ENCODE measurements at places on chromosomes 7 and 10.

DNA sequence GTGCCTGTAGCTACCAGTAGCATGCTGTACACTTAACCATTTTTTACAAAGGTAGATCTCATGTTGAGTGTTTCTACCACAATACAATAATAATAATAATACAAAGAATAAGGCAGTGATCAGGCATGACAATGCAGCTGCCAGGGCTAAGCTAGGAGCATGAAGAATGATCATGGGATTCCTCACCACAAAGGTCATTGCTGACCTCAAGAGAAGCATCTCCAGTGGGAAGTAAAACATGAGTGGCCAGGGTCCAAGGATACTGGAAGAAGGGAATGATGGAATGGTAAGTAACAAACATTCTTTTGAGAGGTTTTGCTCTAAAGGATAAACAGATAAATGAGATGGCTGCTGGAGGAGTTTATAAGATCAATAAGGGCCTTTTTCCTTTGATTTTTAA lies 591.1 kb downstream of the TNS3 start:
- no peak for DNase-seq

GRCh38 chr10:33143160-33143728 lies 185.2 kb upstream of the ITGB1 start:
- DNase-seq: peak; percentile 74

DNA sequence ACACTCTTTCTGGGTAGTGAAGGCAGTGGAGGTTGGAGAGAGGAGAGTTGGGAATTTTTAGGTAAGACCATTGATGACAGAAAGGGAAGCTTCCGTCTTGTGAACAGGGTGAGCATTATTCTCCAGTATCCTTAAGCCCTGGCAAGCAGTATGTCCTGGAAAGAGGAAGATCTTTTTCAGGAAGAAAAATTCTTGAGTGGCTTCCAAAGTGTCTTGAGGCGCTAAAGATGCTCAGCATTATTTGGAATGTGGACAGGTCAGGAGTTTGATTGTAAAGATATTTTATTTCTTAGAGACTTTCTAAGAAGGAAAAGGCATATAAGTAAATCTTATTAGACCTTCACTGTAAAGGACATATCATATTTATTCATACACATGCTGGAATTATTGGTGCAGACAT lies 54.3 kb downstream of the ABCC2 start:
- no peak for DNase-seq

DNA sequence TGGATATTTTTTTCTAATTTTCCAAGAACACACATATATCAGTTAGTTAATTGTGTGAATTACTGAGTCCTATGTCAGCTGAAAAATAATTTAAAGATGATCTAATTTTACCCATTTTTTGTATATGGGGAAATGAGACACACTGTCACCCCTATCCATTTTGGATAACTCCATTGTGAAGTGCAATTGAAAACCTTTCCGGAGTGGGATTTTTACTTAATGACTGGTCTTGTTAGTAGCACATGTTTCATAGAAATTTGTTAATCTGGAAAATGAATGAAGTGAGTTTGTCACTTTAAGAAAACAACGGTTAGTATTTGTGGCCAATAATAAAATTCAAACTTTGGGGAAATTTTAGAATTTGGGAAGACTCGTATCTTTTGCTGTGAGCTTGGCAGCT lies 2.0 kb downstream of the GARS1 start:
- DNase-seq: no peak

DNA sequence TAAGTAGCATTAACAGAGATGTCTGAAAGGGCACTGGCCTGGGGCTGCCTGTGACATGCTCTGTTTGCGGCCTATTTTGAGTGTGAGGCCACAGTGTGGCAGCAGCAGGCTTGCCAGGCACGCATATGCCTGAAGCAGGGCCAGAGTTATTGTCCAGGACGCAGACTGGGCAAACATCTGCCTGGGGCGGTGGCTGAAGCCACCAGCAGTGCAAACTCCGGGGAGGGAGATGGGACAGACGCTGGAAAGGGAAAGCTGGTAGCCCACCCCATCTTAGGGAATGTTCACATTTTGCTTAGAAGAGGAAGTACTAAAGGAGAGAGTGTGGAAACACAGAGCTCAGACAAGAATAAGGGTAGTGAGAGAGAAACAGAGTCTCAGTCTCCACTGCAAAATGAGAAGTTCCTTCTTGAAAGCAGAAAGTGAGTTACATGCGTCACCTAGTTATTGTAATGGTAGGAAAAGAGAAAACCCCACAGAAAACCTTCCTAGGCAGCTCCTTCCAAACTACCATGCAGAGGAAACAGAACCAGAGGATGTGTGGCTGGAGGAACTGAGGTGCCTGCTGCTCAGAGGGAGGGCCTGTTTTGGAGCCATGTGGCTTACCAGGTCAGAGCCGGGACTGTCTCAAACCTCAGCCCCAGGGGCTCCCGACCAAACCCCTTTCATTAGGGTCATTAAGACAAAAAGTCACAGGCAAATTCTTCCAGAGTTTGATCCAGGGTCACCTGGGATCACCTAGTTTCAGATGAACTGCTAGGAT lies 14.5 kb downstream of the AKR1B1 start:
- DNase-seq: no peak

DNA sequence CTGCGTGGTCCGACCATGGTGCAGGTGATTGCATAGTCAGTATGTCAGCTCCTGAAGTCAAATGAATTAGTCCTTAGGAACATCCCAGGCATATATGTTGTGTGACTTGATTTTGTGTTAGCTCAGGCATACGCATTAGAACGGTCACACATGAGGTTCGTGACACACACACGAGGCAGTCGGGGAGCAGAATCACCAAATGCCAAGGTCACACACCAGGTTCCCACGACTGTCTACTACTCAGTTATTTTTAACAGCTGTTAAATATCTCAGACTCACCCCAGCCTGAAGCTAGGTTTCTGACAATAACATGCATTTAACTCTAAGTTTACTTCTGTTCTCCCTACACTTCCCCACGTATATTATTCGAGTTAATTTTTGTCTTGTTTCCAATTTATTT lies 54.8 kb downstream of the DYNC2I1 start:
- DNase-seq: no peak

GRCh38 chr7:641966-642365 lies 84.5 kb upstream of the DNAAF5 start:
- DNase-seq: no peak

GRCh38 chr10:128111696-128112095 lies 14.5 kb downstream of the MKI67 start:
- DNase-seq: no peak

- peak; percentile 15 for DNase-seq
Observed at GRCh38 chr7:128137181-128137580, 103.9 kb upstream of the LEP start.

DNA sequence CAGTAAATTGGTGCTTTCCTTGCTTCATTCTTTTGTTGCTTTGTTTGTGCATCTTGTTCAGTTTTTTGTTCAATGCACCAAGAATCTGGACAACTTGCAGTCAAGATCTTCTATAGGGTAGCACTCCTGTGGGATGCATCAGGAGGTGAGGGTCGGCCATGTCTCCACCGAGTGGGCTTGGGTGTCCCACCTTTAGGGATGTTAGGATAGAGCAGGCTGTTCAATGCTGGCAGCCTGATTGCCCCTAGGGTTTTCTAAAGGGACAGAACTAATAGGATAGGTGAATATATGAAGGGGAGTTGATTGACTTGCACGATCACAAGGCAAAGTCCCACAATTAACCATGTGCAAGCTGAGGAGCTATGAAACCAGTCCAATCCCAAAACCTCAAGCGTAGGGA lies 109.9 kb downstream of the GLRX3 start:
- no peak for DNase-seq

GRCh38 chr7:98470485-98471240 lies 69.8 kb upstream of the BAIAP2L1 start:
- DNase-seq: no peak

DNA sequence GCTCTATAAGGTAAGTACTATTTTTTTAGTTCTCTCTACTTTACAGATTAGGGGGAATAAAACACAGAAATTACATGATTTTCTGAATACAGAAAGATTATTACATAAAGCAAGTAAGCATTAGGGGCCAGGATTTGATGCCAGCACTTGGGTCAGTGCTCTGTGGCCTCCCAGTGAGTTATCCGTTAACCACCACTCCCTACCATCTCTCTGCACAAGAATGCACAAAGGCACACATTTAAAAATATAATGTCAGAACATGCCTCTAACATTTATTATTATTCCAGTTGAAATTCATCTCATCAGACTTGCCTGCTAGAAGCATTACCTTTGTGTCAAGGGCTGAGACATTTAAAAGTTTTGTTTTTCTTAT lies 59.0 kb downstream of the MET start:
- DNase-seq: no peak
